ENCODE measurements at places on chromosomes 13 and 19.

DNA sequence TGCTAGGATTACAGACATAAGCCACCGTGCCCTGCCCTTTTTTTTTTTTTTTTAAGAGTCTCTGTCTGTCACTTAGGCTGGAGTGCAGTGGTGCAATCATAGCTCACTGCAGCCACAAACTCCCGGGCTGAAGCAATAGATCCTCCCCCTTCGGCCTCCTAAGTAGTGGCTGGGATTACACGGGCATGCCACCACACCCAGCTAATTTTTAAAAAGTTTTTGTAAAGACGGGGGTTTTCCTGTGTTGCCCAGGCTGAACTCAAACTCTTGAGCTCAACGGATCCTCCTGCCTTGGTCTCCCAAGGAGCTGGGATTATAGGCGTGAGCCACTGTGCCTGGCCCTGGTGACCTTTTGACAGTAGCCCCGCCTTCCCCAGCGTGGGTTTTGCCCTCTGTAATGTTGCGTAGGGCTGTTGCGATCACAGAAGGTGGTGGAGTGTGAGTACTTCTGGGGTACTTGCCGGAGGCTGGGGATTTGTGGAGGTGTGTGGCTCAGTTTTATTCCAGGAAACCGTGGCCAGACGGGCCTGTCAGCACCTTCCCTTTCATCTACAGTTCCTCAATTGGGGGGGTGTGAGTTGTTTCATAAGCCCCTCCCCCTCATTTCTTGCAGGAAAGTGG is 11.6 kb upstream of the RETN start:
- DNase-seq = peak; percentile 32

DNA sequence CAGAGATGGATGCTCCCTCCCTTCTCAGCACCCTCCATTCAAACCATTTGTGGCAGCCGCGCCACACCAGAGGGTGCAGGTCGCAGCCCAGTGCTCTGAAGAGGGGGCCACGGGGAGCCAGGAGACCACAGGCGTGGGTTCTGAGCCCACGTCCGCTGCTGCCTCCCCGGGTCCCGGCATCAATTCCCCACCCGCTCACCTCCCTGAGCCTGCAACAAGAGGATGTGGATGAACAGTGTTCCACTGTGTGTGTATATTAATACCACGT is 120.1 kb upstream of the VSTM2B start:
- DNase-seq = no peak

- DNase-seq = peak; percentile 62
Observed at GRCh38 chr19:49333811-49334288, 1.4 kb upstream of the CD37 start.

DNA sequence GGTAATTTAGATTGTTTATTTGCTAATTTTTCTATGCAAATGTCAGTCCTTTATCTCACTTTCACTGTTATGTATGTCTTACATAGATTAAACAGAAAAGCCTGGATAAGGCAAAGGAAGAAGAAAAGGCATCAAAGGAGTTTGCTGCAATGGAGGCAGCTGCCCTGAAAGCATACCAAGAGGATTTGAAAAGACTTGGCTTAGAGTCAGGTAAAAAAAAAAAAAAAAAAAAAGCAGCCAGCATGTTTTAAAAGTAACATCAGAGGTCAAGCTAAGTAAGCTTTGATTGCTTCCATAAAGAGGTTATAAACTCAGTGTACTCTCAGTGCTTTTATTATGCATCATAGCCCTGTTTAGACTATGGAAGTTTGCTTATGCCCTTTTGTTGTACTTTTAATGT is 3.8 kb downstream of the WBP4 start:
- no peak for DNase-seq

GRCh38 chr19:29119590-29119989 is 93.4 kb downstream of the UQCRFS1 start:
- DNase-seq = no peak

GRCh38 chr19:2561895-2562294 is 86.0 kb downstream of the GADD45B start:
- DNase-seq = peak; percentile 76
